ENCODE measurements at places on chromosomes 13 and 19.

GRCh38 chr19:57053401-57053800, 66.4 kb upstream of the USP29 start:
- no peak for DNase-seq

DNA sequence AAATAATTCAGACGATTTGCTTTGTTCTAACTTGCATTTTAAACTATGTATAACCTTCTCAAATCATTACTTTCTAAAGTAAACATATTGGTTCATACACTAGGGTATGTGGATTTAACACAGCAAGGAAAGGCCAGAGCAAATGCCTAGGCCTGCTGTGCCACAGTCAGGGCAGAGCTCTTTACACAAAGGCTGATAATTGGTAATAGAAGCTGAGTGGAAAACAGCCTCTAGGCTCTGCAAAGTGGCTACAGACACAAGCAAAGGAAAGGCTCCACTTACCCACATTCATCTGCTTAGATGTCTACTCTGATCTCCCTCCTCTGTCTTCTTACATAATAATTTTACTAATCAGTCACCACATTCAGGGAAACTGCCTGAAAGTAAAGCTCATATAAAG, 382.9 kb downstream of the OLFM4 start:
- no peak for DNase-seq

DNA sequence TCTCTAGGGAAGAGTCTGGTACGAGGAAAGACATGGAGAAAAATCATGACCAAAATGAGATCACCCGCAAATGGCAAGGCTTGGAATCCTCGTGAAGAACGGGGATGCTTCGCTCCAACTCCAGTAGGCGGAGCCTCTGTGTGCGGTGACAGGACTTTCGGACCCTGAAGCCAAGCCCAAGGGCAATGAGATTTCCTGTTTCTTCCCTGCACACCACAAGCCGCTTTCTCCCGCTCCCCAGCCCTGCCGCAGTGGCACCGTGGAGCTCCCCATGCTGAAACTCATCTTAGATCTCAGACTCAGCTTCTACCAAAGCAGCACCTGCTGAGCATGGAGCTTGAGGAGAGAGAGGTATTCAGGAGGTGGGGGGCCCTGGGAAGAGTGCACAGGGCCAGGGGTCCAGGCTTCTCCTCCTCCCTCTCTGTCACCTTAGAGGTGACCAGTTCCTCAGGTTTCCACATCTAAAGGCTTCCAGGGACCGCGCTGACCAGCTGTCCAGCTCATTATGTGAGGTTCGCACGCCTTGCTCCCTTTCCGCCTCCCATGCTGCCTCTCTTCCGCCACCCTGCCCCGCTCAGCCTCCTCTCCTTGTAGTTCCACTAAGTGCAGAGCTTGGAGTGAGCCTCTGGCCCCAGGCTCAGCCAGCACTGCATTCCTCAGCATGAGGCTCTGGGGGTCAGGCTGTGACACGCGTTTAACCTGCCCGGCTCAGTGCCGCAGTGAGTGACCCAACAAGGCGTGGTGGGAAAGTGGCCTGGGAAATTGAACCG, 153.8 kb upstream of the SOX1 start:
- DNase-seq = no peak

DNA sequence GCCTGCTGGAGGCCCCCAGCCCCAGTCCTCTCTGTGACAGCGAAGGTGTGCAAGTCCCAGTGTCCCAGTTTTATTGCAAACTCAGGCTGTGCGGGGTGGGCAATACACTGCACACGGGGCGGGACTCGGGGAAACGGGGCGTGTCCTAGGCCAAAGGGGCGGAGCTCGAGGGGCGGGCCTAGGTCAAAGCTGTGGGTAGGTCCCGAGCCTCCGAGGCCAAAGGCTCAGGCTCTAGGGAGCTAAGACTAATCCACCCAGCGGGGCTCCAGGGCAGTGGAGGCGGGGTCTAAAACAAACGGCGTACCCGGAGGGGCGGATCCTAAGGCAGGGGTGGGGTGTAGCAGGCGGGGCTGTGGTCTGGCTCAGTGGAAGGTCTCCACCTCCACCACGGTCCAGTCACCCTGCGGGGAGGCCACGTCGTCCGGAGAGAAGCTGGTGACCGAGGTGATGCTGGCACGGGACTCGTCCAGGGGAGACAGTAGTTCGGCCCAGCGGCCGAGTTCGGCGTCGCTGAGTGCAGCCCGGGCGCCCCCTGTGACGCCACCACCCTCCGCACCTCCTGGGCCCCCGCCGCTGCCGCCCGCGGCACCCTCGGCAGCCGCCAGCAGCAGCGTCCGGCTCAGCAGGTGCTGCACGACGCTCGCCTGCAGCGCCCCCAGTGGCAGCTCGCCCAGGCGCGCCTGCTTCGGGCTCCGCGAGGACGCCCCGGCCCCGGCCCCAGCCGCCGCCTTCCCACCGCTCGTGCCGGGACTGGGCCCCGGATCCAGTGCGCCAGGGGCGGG, 5.3 kb downstream of the PRR36 start:
- peak; percentile 80 for DNase-seq

- no peak for DNase-seq
Observed at GRCh38 chr13:94269557-94269956, 209.9 kb downstream of the DCT start.

Data from adipocyte (in vitro differentiated cells).